ENCODE measurements at places on chromosomes 6 and 20.

DNA sequence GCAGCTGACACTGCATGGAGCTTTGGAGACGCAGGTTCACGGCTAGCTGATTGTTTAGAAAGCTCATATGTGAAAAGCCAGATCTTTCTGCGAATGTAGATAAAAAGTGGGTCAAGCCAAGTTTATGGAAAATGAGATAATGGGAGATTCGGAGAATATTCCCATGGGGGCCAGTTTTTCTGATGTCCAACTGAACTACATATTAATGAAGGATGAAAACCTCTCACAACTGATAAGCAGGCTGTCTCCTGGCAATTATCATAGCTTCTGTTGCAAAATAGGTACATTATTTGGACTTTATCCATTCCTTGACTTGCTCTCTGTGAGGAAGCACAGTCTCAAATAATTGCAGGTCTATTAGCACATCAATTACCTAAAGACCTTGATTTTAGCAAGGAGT, 21.1 kb downstream of the HDGFL1 start:
- no peak for DNase-seq

GRCh38 chr6:90645634-90646033, 58.8 kb upstream of the MAP3K7 start:
- no peak for DNase-seq

GRCh38 chr20:37543828-37544227, 16.2 kb upstream of the BLCAP start:
- DNase-seq, result no peak

GRCh38 chr6:89214197-89214596, 3.0 kb downstream of the GABRR1 start:
- no peak for DNase-seq

- no peak for DNase-seq
These were observed 5.0 kb downstream of the FGD2 start for GRCh38 chr6:37010402-37010892.
